Immature natural killer cell (primary cell): ENCODE measurements at places on chromosomes 3 and 15.

GRCh38 chr3:29513236-29513635 is 232.4 kb downstream of the RBMS3 start:
- no peak for DNase-seq

GRCh38 chr3:49703956-49704355 is 14.6 kb downstream of the RNF123 start:
- no peak for DNase-seq

GRCh38 chr3:183626877-183627594 is 8.4 kb upstream of the KLHL24 start:
- no peak for DNase-seq

- DNase-seq, result no peak
Measured at GRCh38 chr3:134666885-134667284, 16.1 kb upstream of the KY start.

- no peak for DNase-seq
Measured at GRCh38 chr3:149384911-149385321, 7.5 kb upstream of the TM4SF1 start.

GRCh38 chr3:122063908-122064307 is 8.7 kb downstream of the CD86 start:
- no peak for DNase-seq
